Neuronal stem cell (in vitro differentiated cells): ENCODE measurements at places on chromosomes 5 and 9.
A peak's percentile ranks its signal among the peaks of the same experiment; 100 is the strongest.

DNA sequence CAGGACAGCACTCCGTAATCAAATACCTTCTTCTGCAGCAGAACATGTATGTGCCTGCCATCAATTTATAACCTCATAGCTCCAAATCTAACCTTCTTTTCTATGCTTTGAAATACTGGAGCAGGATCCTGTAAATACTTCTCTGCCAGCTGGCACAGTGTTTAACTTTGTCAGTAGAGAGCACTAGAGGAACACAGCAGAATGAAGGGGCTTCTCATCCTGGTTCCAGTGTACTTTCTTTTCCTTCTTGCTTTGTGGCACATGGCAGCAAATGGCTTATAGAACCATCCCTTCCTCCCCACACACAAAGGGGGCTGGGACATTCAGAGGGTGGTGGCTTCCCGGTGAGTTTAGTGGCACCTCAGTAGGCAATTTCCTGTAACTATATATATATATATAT lies 3.8 kb upstream of the FBXW11 start:
- no peak for DNase-seq

GRCh38 chr5:178422400-178422775 lies 167.8 kb downstream of the COL23A1 start:
- no peak for DNase-seq

DNA sequence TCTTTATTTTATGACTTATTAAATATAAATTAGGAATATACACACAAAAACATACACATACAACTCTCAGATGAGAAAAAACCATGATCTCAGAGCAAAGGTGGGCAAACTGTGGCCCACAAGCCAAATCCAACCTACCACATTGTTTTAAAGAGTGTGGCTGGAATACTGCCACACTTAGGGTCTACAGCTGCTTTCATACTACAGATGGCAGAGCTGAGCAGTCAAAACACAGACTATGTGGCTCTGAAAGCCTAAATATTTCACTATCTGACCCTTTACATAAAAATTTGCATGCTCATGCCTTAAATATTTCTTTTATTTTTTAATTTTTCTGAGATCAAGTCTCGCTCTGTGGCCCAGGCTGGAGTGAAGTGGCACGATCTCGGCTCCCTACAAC lies 28.3 kb downstream of the LEAP2 start:
- DNase-seq: no peak

- DNase-seq: no peak
Measured at GRCh38 chr5:151595411-151595826, 4.3 kb upstream of the FAT2 start.

DNA sequence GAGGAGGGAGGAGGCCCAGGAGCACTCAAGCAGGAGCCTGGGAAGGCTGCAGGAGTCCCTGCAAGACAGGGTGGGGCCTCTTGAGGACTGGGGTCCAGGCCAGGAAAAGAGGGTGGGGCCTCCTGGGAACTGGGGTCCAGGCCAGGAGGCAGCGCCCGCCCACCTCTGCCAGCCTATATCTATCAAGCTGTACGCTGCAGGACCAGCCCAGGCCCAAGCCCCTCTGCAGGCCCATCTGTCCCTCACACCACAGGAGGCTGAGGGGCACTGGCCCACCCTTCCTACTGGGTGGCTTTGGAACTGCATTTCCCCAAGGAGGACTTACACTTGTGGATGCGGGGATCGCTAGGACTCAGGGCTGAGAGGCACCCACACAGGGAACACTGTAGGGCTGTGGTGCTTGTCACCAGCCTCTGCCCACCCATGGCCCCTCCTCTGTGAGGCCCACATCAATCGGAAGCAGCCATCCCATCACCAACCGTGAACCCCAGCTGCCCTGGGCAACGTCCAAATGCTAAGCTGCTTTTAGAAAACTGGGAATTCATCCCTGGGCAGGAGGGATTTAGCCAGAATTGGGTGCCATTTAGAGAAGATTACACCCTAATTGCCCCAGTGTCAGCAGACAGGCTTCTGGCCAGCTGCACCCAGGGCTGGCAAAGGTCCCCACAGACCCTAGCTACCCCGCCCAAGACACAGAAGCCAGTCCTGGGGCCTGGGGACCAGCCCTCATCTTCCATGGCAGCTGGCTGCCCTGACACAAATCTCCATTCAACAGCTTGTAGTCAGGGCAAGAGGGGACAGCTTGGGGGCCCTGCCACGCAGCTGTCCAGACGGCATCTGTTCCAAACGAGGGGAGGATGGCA lies 15.3 kb downstream of the BICD2 start:
- DNase-seq: no peak

- no peak for DNase-seq
Measured at GRCh38 chr5:175748650-175749049, 90.8 kb downstream of the HRH2 start.

- no peak for DNase-seq
Measured at GRCh38 chr5:83417884-83418283, 53.7 kb upstream of the VCAN start.

- no peak for DNase-seq
Measured at GRCh38 chr5:175286981-175287380, 157.0 kb downstream of the DRD1 start.

DNA sequence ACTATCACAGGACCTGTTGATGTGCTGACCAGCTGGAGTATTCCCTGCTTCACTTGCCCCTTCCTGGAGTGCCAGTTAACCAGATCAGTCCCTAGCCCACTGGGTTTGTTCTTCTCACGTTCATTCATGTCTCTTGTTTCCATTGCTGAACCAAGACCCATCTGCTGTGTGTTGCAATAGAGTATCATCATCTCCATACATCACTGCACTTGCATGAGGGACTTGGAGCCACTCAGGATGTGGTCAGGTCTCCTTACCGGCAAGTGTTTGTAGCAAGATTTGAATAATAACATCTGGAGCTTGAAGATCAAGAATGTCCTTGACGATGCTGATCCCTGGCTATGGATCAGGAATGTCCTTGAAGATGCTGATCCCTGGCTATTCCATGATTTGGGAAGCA lies 358.6 kb downstream of the IRX1 start:
- DNase-seq: no peak

DNA sequence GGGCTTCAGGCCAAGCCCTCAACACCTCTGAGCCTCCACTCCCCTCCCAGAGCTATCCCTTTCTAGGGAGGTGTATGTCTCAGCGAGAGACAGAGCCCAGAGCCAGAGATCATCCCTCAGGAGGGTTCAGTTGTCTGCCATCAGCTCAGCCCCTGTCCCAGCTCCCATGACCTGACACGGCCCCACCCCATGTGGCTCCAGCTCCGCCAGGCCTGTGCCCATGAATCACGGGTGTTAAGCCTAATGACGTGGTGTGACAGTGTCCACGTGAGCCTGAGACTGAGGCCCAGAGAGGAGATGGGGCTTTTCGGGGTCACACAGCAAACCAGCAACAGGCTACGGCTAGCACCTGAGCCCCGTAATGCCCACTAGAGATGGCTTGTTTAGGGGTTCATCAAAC lies 60.9 kb upstream of the ORM1 start:
- no peak for DNase-seq

- DNase-seq: no peak
Measured at GRCh38 chr9:108434502-108434901, 421.3 kb downstream of the ACTL7B start.

DNA sequence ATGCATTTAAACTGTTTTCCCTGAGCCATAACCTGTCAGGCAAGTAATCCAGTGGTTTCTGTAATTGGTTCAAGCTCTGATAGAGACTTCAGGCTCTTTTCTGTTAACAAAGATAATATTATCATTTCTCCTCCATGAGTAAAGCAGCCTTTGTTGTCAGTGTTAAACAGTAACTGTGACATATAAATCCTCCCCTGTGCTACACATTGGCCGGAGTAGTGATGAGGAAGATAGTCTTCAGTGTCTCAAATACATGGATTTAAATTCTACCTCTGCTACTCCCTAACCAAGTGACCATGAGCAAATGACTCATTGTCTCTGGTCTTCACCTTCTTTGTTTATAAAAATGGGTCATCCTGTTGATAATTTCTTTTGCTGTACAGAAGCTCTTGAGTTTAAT lies 615.5 kb upstream of the CHD1 start:
- no peak for DNase-seq

GRCh38 chr9:20226345-20226744 lies 396.0 kb downstream of the MLLT3 start:
- no peak for DNase-seq

GRCh38 chr9:114276908-114277821 lies 45.7 kb upstream of the ORM1 start:
- no peak for DNase-seq

DNA sequence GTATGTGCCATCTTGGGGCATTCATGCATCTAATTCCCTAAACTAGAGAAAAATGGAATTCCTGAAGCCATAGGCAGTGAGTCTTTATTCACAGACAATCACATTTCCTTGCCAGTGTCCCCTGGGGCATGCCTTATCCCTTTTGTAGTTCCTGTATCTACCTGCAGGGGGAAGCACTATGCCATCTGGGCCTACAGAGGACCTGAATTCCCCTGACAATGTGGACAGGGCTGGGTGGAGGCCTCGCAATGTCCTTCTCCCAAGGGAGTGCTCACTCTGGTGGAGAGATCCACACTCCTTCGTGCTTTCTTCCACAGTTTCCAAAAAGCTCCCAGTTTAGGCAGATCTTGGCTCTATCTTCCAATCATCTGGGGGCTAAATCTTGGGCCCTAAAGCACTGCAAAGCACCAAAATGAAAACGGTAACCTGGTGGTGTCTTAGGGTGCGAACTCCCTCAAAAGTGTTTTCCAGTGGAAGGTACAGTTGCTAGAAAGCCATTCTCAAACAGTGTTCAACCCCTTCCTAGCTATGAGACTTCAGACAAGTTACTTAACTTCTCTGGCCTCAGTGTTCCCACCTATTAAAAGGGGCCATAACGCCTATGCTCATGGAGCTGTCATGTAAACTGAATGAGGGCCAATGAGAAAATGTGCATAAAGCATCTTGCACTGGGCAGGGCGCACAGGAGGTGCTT lies 17.5 kb downstream of the WHRN start:
- peak; percentile 81 for DNase-seq

- no peak for DNase-seq
Measured at GRCh38 chr9:37486256-37486615, 488 bp downstream of the POLR1E start.

GRCh38 chr5:98157368-98157767 lies 616.1 kb upstream of the RGMB start:
- no peak for DNase-seq

DNA sequence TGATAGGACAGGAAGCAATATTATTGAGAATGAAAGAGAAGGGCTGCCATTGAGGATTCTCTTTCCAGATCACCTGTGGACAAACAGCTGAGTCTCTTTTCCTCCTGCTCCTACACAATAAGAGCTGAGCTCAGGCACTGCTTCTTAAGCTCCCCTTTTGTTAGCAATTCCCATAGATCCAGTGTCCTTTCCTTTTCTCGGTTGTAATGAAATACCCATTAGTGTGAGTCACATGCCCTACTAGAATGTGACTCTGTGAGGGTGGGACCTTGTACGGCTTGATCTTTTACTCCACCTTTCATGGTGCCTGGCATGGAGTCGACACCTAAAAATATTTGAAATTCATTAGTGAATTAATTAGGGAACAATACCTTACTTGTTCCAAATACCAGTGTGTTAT lies 269.2 kb downstream of the NR3C1 start:
- DNase-seq: peak; percentile 48

- DNase-seq: no peak
Measured at GRCh38 chr9:135239769-135240141, 152.3 kb downstream of the OLFM1 start.

DNA sequence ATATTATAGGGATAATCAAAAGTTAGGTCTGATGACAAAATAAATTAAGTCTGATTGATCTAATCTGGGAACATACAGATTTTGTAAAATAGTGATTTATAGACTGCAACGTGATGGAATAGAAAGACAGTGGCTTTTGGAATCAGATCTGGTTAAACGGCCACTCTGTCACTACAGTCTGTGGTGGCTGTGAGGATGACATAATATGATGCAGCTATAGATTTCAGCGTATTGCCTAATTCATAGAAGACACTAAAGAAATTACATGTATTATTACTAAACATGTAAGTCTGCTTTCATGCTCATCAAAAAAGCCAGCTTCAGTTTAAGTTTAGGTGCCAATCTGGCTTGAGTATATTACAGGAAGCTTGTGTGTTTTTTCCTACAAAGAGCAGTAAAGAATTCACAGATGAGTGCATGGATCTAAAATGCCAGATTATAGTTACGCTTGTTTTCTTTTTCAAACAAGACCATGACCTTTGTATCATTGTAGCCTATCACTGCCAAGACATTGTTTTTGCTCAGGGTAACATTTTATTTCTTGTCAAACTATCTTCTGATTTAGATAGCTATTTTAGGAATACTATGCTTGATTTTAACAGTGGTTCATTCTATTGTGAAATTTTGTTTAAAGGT lies 25.7 kb downstream of the CPEB4 start:
- no peak for DNase-seq

GRCh38 chr5:96509316-96509715 lies 76.3 kb upstream of the PCSK1 start:
- no peak for DNase-seq

- DNase-seq: no peak
Measured at GRCh38 chr5:66440202-66440680, 156.0 kb upstream of the MAST4 start.

GRCh38 chr9:34646211-34647083 lies at the start of gene GALT:
Gene GALT, plus strand, starts transcription at chr9:34646675. Its CDS starts 30 bp downstream, at chr9:34646705.
- peak; percentile 83 for DNase-seq
